Left ventricle myocardium inferior (tissue), 1 donor: ENCODE measurements at places on chromosomes 11 and 22. TPM values are rescaled to one million over a fixed set of nuclear protein-coding genes. Genes with fewer than 3 reads are reported as not detected.

GRCh38 chr11:19705936-19706335 is 6.7 kb upstream of the NAV2 start:
- no peak for DNase-seq
- peaks cover 12% of the 10 kb centered on the region for H3K4me1 ChIP-seq

DNA sequence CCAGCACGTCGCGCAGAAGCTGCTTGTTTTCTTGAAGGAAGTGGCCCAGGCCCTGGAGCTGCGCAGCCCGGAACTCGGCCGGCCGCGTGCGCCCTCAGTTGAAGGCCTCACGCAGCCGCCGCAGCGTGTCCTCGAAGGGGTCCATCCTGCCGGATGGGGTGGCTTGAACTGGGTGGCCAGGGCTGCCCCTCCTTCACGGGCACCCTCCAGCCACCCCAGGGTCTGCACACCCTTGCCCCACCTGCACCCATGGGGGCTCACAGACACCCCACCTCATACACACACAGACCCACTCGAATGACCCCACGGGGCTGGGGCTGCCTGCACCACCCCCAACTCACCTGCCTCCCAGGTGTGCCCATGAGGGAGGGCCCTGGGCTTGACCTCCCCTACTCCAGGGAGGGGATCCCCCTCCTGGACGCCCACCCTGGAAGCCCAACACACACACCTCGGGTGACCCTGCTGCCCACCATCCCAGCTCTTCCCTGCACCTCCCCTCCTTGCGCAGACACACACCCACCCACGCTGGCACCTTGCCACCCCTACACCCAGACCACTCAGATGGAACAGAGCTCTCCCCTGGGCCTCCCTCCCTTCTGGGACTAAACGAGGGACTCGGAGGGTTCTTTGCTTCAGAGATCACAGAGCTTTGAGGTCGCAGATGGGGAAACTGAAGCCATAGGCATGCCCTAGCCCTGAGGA is 6.8 kb downstream of the ALDH3B2 start:
- no peak overlapping the region for H3K27ac ChIP-seq
- no peak overlapping the region for H3K4me3 ChIP-seq
- no peak for DNase-seq
- peaks cover 4% of the 10 kb centered on the region for H3K27me3 ChIP-seq
- no peaks in the 10 kb centered on the region for H3K36me3 ChIP-seq
- H3K4me1 ChIP-seq = no peaks in the 10 kb centered on the region

Gene SYT8
- total RNA-seq = not detected

Gene RAB39A
- total RNA-seq = 0.52 TPM

DNA sequence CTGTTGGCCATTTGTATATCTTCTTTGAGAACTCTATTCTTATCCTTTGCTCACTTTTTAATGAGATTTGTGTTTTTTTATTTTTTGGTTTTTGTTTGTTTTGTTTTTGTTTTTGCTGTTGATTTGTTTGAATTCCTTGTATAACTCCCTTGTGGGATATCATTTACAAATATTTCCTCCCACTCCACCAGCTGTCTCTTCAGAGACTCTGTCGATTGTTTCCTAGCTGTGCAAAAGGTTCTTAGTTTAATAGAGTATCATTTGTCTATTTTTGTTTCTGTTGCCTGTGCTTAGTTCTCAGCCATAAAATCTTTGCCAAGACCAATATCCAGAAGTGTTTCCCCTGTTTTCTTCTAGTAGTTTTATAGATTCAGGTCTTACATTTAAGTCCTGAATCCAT is 82.4 kb downstream of the ARHGAP32 start:
- no peaks in the 10 kb centered on the region for H3K36me3 ChIP-seq
- no peak overlapping the region for H3K4me3 ChIP-seq
- H3K4me1 ChIP-seq = no peaks in the 10 kb centered on the region

GRCh38 chr11:118774032-118774431 is 16.9 kb downstream of the DDX6 start:
- no peak overlapping the region for H3K4me3 ChIP-seq
- no peaks in the 10 kb centered on the region for H3K27me3 ChIP-seq
- H3K27ac ChIP-seq = peak overlapping the region; percentile 31
- no peak for DNase-seq

DNA sequence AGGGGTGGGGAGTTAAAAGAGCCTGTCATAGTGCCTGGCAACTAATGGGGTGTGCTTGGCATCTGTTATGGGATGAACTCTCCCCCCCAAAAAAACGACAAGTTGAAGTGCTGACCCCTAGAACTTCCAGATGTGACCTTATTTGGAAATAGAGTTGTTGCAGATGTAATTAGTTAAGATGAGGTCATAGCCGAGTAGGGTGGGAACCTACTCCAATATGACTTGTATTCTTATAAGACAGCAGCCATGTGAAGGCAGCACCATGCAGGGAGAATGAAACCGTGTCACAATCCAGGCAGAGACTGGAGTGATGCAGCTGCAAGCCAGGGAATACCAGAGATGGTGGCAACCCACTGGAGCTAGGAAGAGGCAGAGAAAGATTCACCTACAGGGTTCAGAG is 394.5 kb downstream of the TENM4 start:
- H3K36me3 ChIP-seq = no peaks in the 10 kb centered on the region
- no peak for DNase-seq
- no peaks in the 10 kb centered on the region for H3K4me1 ChIP-seq
- no peak overlapping the region for H3K4me3 ChIP-seq
- no peak overlapping the region for H3K27ac ChIP-seq
- peaks cover 46% of the 10 kb centered on the region for H3K27me3 ChIP-seq

GRCh38 chr22:48803171-48803947 is 1024.3 kb downstream of the BRD1 start:
- H3K36me3 ChIP-seq = no peaks in the 10 kb centered on the region
- no peak overlapping the region for H3K27ac ChIP-seq
- no peak for DNase-seq
- H3K4me3 ChIP-seq = no peak overlapping the region
- peaks cover 58% of the 10 kb centered on the region for H3K27me3 ChIP-seq
- no peaks in the 10 kb centered on the region for H3K4me1 ChIP-seq

Gene CD3G
- total RNA-seq = 0.16 TPM

DNA sequence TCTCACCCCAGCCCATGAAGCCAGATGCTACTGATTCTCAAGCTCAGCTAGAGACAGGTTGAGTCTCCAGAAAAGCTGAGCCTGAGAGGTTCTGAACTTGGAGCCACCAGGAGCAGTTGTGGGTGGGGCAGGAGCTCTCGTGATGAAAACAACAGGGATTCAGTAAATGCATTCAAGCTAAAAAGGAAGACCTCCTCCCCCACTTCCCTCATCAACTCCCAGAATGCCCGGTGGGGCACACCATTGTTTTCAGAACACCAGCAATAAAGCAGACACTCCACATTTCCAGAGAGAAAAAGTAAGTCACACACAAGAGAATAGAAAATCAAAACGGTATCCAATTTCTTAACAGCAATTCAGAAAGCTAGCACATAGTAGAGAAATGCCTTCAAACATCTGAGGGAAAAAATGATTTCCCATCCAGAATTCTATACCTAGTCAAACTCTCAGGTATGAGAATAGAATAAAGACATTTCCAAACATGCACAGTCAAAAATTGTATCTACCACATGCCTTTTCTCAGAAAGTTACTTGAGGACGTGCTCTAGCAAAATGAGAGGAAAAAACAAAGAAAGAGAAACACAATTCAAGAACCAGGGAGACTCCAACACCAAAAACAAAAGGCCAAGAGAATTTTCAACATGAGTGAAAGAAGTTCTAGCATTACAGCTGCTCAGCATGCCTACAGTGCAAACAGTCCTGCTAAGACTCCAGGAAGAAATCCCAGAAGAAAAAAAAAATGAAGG is 56.8 kb downstream of the CDKN1C start:
- H3K27ac ChIP-seq = peak overlapping the region; percentile 94
- H3K27me3 ChIP-seq = no peaks in the 10 kb centered on the region
- no peaks in the 10 kb centered on the region for H3K36me3 ChIP-seq
- H3K4me3 ChIP-seq = no peak overlapping the region
- peak; percentile 18 for DNase-seq

GRCh38 chr11:24859801-24860300 is 363.0 kb downstream of the LUZP2 start:
- no peak overlapping the region for H3K27ac ChIP-seq
- H3K4me1 ChIP-seq = no peaks in the 10 kb centered on the region
- H3K36me3 ChIP-seq = no peaks in the 10 kb centered on the region
- no peak for DNase-seq
